ENCODE measurements at places on chromosomes 16 and 17.
A peak's percentile ranks its signal among the peaks of the same experiment; 100 is the strongest.

DNA sequence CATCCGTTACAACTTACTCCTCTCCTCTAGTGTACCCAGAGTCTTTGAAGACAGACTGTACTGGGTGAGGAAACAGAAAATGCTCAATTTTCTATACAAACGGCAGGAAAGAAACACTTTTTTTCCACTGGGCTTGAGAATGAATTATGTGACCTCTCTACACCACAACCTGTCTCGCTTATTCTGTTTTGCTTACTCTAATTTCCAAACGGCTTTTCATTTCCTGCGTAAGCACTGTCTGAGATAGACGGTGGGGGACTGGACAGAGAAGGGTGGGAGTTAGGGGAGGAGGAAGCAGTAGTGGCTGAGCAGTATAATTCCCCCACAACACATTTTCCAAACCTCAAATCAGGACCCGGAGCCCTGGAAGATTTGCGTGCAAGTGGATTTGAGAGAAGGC is 191.4 kb upstream of the SDK2 start:
- no peak for DNase-seq

GRCh38 chr17:10757647-10758046 is 27.8 kb upstream of the TMEM220 start:
- DNase-seq: no peak

DNA sequence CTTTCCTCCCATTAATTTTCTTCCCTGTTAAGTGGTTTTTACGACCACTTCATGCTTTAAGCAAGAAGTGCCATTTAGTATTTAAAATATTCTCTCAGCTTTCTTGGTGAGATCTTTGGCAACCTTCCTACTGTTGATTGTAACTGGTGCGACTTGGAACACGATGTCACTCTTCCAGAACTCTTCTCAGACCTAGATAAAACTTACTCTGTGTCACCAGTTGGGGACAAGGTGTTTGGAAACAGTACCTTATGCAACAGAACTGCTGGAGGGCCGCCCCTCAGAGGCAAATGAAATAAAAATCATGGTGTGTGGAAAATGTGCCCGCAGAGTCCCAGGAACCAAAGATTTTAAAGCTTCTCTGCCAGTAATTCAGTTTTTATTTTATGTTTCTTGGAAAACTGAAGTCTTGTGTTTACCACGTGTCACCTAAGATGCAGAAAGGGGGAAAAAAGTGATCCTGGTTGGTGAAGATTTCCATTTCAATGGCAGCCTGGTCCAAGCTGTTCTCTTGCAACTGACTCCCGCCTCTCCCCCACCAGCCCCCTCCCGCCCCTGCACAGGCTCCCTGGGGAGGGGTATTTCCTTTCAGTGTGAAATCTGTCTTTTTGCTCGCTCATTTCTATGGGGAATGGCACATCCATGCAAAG is 7.2 kb upstream of the HSD11B2 start:
- no peak for DNase-seq

GRCh38 chr17:49575679-49576087 is at the start of gene NXPH3:
NXPH3 (plus strand) TSS chr17:49575871; CDS start chr17:49576220, 349 bp downstream.
- DNase-seq: peak; percentile 87

DNA sequence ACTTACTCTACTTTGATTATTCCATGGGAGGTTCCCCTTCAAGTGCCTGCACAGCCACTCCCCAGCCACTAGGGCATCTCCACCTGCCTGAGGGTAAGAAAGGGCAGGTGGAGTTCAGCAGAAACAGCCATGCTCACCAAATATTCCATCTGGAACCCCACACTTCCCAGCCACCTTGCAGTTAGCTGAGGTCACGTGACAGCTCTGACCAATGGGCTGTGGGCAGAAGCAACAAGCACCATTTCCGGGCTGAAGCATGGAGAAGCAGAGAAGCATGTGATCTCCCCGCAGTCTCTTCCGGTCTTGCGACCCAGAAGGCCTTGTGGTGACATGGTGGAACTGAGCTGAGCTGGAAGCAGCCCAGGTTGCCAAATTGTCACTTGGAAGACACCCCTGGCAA is 108.6 kb downstream of the CCT6B start:
- DNase-seq: no peak

DNA sequence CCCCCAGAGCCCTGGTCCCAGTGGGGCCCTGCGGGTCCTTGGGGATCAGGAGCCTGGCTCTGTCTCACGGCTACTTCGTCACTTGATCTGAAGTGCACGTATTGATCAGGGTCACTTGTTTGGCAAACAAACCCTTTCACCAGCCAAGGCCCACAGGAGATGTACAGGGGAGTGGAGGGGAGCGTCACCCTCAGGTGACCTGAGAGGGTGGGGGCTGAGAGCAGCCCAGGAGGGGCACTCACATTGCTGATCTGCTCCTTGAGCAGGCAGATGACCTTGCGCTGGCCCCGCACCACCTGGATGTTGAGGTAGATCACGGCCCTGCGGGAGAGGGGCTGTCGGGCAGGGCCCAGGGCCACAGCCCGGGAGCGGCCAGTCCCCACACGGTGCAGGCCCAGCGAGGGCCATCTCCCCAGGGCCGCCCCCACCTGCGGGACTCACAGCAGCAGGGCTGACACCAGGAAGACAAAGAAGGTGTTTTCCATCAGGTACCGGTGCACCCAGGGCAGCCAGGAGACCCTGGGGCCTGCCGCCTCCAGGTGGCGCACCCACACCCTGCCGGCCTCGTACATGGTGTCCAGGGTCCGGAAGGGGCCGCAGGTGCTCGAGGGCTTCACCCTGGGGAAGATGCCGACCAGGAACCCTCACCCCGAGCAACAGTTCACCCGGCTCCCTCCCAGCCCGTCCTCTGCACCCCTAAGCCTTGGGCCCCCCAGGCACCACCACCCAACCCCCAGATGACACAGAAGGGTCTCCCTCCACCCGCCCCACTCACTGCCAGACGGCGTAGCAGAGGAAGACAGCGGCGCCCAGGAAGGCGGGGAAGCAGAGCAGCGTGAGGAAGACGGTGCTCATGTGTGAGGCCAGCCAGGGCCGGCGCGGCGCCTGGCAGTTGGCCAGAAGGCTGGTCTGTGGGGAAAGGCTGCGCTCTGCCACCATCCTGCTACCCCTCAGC is 11.3 kb downstream of the TMC6 start:
- DNase-seq: peak; percentile 56

GRCh38 chr16:84524346-84524920 is 20.0 kb upstream of the MEAK7 start:
- no peak for DNase-seq

DNA sequence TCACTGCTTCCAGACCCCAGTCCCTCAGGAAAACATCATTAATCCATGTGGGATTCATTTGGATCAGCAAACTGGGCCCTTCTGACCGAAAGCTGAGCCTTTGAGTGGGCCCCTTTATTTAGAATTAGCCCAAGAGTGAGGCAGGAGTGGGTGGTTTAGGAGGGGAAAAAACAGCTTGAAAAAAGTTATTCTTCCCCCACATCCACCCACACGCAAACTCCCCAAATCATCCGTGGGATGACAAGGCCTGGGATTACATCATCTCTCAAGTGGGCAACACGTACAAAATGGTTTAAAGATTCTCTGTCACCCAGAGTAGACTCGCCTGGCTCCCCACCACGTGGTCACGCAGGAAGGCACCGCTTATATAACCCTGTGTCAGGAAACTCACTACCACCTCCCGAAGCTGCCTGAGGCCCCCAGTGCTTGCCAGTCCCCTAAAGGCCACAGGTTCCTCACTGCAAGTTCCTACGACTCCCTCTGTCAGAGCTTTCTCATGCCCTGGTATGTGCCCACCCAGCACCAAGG is 27.6 kb downstream of the GSG1L start:
- DNase-seq: no peak

DNA sequence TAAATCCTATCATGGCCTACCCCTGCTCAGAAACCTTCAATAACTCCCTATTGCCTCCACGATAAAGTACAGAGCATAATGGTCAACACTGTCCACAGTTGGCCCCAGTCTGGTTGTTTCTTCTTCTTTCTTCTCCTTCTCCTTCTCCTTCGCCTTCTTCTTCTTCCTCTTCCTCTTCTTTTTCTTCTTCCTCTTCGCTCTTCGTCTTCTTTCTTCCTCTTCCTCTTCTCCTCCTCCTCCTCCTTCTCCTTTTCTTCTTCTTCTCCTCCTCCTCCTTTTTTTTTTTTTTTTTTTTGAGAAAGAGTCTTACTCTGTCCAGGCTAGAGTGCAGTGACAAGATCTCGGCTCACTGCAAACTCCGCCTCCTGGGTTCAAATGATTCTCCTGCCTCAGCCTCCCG is 23.8 kb downstream of the MRM1 start:
- DNase-seq: no peak

DNA sequence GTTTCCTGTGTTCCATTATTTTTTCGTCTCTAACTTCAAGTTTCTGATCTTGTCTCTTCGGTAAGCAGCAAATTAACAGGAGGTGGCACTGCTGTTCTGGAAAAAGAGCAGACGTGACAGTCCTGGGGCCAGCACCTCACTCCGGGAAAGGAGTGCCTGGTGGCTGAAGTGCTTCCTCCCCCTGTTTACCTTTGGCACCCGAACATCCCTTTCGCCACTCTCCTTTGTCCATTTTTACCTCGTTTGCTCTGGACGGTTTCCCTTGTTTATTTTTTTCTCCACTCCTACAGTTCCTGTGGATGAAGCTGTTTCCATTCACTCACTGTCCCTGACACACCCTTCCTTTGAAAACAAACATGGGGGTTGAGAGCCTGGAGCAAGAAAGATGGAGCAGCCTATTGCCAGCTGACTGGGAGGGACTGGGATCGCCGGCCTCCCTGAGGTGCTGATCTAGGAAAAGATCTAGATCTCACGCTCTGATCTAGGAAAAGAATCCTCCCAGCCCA is 12.6 kb downstream of the SAP30BP start:
- no peak for DNase-seq

DNA sequence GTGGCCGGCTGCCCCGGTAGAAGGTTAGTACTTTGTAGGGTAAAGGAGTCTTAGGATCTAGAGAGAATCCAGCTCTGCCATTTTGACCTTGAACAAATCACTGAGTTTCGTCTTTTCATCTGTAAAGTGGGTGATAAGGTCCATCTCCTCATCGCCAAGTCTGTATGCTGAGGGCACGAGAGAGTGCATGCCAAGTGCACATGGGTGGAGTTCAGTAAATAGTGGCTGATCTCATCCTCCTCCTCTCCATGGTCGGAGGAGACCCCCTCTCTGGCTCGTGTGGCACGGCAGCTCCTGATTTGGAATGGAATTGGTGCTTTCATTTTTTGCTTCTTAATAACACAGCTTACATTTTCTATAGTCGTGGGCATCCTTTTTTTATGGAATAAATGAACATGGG is 30.7 kb downstream of the MYH3 start:
- DNase-seq: no peak
